ENCODE measurements at places on chromosomes 2 and 18.

- DNase-seq: no peak
Measured at GRCh38 chr2:223109341-223109740, 57.4 kb downstream of the KCNE4 start.

DNA sequence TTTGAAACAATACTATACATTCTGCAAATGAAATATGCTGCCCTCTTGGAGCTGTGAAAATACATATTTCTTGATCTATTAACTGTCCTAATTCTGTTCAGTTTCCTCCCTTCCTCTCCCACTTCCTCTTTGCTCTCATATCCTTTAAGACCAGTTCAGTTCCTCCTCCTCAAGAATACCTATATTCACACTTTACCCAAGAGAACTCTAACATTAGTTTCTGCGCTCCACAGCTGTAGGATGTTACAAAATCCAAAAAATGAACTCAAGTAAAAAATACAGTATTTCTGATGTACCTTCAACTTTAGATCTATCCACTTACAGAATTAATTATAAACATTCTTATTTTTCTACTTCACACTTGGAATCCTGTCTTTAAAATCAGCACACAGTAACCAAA, 5.4 kb downstream of the ITSN2 start:
- DNase-seq: no peak

- no peak for DNase-seq
Measured at GRCh38 chr2:102193074-102193473, 6.3 kb downstream of the IL1RL2 start.

GRCh38 chr2:191122638-191123294, 28.0 kb downstream of the STAT4 start:
- no peak for DNase-seq

GRCh38 chr2:62435720-62436119, 70.3 kb downstream of the TMEM17 start:
- DNase-seq: no peak

GRCh38 chr2:149329489-149330126, 779 bp upstream of the LYPD6 start:
- DNase-seq: no peak

DNA sequence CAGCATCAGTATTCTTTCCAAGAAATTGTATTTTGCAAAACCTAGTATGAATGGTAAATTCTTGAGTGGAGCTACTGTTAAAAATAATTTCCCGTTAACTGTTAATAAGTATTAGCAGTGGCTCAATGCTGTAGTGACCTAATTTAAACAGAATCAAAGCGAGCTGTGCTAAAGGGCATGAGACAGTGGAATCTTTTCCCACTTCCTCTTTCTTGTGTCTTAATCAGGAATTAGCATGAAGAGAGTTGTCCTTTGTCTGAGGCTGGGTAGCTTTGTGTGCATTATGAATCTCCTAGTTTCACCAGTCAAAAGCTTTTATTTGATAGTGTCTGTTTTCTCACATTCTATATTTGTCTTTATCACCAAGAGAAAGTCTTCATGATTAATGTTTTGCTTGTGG, 298.8 kb upstream of the GCFC2 start:
- DNase-seq: no peak

DNA sequence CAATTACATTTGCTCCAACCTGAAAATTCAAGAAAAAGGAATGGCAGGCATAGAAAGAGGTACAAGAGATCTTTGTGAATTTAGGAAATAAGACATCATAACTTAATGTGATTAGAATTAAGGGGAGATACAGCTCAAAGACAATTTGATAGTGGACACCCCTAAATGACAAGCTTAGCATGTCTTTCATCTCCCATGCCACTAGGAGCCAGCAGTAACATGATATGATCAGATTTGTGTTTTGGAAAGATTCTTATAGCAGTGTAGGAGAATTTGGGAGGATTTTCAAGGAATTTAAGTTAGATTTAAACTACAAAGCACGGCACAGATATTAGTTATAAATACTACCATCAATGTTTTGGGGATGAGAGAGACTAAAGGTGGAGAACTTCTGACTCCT, 340.8 kb downstream of the RDH14 start:
- DNase-seq: no peak

- DNase-seq: no peak
Measured at GRCh38 chr2:22027345-22028005, 903.7 kb downstream of the TDRD15 start.

DNA sequence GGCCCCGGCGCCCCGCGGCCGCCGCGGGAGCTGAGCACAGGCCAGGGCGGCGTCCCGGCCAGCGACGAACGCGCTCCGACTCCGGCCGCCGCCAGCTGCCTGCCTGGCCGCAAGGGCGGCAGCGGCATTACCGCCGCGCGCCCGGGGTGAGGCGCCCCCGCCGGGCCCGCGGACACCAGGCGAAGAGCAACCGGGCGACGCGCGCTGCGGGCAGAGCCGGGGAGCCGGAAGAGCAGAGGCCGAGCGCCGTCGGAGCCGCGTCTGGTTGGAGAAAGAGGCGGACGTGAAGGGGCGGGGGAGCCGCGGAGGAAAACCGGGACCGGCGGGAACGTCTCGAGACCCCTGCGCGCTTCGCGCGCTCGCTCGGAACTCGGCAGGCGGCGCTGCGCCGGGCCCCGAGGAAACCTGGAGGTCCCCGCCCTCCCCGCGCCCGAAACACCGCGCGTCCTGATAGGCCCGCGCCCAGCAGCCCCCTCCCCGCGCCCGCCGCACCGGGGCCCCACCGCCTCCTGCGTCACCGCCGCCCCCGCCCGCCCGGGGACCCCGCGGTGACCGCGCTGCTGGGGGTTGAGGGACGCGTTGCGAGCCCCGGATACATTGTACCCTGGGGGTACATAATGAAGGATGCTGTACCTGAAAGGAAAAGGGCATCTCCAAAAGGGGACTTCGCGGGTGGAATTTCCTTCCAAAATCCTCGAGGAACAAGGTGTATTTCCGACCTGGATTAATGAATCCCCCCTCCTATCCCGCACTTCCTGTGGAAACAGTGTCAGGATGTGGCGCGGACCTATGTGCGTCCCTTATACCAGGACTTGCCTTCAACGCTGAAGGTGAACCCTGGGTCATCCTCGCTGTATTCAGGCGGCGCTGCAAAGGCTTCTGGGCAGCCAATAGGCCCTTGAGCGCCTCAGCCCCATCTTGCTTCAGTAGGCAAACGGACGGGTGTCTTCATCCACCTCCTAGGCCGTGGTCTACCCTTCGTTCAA, 1.0 kb upstream of the B4GALT6 start:
- DNase-seq: peak; percentile 45

GRCh38 chr2:10525573-10526265, 77.6 kb upstream of the ODC1 start:
- DNase-seq: no peak

DNA sequence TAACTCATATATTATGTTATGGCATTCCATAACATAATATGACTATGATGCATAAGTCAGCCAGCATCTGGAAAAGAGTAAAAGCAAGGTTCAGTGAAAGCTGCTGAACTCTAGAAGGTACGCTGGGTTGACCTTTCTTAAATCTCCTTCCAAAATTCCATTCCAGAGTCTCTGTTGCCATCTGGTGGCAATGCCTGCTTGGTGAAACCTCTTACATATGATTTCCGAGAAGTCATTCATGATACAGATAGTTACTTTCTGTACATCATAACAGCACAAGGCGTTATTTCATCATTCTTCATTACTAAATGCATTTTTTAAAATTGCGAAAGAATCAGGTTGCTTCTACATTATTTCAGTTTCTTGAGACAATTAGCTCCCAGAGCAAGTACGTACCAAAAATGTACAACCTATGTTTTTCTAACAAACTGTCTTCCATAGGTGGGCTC, 7.0 kb upstream of the EPG5 start:
- peak; percentile 84 for DNase-seq

DNA sequence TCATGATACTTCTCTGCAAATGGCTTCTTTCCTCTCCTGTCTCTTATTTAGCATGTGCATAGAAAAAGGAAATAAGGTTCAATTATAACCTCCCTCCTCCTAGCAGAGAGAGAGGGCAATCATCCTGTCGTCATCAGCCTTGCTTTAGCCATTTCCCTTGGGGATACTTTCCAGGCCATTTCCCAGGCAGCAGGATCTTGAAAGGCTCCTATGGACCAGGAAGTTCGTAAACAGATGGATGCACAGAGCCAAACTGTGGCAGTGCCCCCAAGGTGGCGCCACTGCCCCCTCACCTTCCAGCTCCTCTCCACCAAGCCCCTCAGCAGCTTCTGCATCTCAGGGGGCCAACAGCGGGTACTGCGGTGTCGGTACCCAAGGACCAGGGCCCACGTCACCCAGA, 157.4 kb downstream of the DTNA start:
- no peak for DNase-seq

- no peak for DNase-seq
Measured at GRCh38 chr2:190972213-190972612, 41.8 kb downstream of the STAT1 start.

DNA sequence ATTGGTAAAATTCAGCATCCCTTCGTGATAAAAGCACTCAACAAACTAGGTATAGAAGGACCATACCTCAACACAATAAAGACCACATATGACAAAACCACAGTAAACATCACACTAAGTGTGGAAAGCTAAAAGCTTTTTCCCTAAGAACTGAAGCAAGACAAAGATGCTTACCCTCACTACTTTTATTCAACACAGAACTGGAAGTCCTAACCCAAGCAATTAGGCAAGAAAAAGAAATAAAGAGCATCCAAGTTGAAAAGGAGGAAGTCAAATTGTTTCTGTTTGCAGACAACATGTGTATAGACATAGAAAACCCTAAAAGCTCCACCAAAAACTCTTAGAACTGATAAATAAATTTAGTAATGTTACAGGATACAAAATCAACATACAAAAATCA, 271.7 kb downstream of the RBM43 start:
- no peak for DNase-seq

DNA sequence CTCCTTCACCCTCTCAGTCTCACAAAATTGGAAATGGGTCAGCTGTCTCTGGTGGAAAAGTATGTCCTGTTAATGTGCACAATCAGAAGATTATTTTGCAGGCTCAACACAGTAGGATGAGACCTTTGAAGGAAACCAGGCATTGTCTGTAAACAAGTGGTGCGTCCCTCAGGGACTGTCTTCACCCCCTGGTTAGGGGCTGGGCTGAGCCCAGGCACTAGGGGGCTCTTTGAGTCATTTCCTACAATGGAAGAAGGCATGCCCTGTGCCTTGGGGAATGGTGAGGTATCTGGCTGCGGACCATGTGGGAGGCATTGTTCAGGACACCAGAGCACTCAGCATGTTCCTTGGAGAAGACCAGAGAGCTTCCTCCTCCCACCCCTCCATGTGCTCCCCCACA, 26.8 kb downstream of the PKDCC start:
- DNase-seq: no peak

All from hematopoietic multipotent progenitor cell treated with erythropoietin and hydrocortisone succinate and interleukin-3 and kit ligand, for 15 days (in vitro differentiated cells).